ENCODE measurements at places on chromosomes 13 and 19. TPM values are rescaled to one million over a fixed set of nuclear protein-coding genes. Genes with fewer than 3 reads are reported as not detected.

Gene DIAPH3
- 13.6 TPM for total RNA-seq

Gene ZNF763
- total RNA-seq: 2.4 TPM

Gene DNAAF3
- 0.44 TPM for total RNA-seq

Gene CACNA1A
- total RNA-seq: 3.5 TPM

Gene ZNF181
- total RNA-seq: 11.9 TPM

Gene SOX1
- total RNA-seq: not detected

Gene SUPT5H
- total RNA-seq: 58.9 TPM

Gene ANKRD24
- total RNA-seq: 1.5 TPM

All from aortic smooth muscle cell (primary cell).